ENCODE measurements at places on chromosomes 16 and 17. TPM values are rescaled to one million over a fixed set of nuclear protein-coding genes. Genes with fewer than 3 reads are reported as not detected.

GRCh38 chr17:78034429-78035091 is 76.1 kb downstream of the TNRC6C start:
- no peak for DNase-seq

The CCDC144A gene
- 0.74 TPM for polyA plus RNA-seq

DNA sequence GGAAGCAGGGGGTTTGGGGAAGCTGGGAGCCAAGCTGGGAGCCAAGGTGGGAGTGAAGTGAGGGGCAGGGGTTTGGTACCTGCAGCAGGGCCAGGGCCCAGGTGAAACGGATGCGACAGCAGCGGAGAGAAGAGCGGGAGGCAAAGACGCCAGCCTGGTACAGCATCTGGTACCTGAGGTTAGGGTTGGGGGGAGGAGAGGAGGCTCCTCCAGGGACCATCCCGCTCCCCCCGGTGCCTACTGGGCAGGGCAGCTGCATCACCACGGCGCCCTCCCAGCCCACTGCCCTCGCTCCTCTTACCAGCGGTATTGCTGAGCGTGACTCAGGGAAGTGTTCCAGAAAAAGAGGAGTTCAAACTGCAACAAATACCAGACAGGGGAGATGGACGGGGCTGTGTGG is 9.8 kb downstream of the CLN3 start:
- DNase-seq = no peak

GRCh38 chr16:83100679-83101078 is 473.9 kb downstream of the CDH13 start:
- peak; percentile 14 for DNase-seq

The GPR139 gene
- polyA plus RNA-seq = not detected

The TCAP gene
- polyA plus RNA-seq = not detected

- DNase-seq = no peak
Observed at GRCh38 chr16:12366313-12366712, 389.8 kb downstream of the SNX29 start.

- no peak for DNase-seq
Observed at GRCh38 chr17:19337712-19338023, 24.9 kb downstream of the B9D1 start.

The NLRC3 gene
- 18.3 TPM for polyA plus RNA-seq

- no peak for DNase-seq
Observed at GRCh38 chr16:82633964-82634600, 7.3 kb downstream of the CDH13 start.

GRCh38 chr16:63684149-63685101 is 1437.4 kb downstream of the CDH11 start:
- no peak for DNase-seq

The PDE6G gene
- 75.1 TPM for polyA plus RNA-seq

DNA sequence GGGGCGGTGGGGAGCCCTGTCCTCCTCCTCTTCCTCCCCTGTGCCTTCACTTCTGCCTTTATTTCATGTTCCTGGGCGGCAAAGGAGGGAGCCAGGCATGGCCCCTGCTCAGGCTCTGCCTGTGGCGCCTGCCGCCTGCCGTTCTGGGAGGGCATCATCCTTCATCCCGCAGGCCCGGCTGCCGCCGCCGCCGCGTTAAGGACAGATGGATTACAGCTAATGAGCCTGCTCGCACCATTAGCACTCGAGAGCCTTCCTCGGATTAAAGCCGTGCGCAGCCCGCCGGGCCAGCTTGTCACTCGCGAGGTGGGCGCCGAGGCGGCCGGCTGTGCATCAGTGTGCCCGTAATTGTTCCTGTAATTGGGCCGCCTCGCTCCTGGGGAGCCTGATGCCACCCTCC is 127.7 kb upstream of the GSE1 start:
- DNase-seq = no peak

DNA sequence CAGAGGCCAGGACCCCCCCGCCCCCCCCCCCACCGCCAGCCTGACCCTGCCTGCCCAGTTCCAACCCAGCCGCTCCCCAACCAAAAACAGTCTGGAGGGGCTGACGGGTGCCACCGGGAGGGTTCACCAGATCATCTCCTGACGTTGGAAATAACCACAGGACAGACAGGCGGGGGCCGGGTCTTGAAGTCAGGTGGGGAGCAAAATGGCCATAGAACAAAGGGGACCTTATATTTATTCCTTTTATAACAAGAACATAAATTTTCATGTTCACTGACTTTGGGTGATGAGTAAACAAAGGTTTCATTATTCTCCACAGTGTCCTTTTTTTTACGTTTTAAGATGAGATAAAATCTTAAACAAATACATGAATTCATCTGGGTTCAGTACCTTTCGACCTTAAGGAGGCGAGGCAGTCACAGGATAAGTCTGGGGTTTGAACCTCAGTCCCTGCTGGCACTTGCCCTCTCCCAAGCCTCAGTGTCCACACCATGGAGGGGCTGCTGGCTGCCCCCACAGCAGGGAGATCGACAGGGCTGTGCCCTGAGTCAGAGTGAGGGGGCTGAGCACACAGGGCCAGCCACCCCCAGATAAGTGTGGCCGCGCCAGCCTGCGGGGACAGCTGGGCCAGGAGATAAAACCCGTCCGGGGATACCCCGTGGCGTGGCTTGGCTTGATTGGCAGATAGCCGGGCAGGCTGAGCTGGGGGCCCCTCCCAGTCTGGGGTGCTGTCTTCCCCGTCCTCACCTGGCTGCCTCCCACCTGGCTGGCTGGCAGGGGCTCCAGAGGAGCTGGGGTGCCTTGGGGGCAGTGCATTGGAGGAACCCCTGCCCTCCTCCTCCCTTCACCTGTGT is 15.0 kb downstream of the SLC7A5 start:
- peak; percentile 47 for DNase-seq

The CDRT15L2 gene
- not detected for polyA plus RNA-seq

- DNase-seq = no peak
Observed at GRCh38 chr17:68704871-68705713, 103.9 kb upstream of the FAM20A start.

The KCNG4 gene
- not detected for polyA plus RNA-seq

The OTOP3 gene
- polyA plus RNA-seq = not detected

DNA sequence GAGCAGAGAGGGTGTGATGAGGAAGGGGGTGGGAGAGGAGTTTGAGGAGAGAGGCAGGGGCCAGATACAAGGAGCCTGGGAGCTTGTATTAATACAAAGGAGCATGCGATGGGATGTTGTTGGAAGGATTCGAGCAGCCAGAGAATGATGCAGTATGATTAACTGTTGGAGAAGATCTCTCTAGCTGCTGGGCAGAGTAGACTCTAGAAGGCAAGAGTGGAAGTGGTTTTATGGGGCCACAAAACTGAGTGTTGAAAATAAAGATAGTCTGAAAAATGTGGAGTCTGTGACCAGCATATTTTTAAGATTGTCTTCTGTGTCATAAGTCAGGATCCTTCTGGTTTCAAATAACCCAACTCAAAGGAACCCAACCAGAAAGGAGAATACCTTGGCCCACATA is 98.3 kb downstream of the MSI2 start:
- no peak for DNase-seq
